ENCODE measurements at places on chromosomes 16 and 17.

- no peak for DNase-seq
Observed at GRCh38 chr16:86038926-86039310, 140.0 kb downstream of the IRF8 start.

DNA sequence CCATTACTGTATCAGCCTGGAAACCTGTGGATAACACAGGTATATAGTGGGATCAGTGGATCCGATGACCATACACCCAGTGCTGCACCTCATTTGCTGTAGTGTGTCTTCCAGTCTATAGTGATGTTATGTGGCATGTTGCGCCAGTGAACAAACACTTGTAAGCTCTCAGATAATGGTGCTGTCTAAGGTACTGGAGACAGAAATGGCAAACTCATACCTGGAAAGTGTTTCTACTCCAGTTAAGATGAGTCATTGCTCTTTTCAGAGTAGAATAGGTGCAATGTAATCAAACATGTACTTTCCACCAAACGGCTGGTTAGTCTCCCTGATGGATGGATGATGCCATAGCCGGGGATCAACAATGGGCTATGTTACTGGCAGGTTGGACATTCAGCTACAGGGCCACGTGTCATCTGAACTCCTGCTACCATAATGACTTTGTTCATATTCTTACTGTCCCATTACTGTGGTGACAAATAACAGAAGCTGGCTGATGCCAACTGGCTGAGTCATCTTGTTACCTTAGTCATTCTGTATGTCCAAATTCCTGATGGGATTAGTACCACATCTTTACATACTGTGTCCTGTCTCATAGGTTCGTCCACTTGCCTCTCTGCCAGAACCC, 6.3 kb downstream of the CCL11 start:
- no peak for DNase-seq

DNA sequence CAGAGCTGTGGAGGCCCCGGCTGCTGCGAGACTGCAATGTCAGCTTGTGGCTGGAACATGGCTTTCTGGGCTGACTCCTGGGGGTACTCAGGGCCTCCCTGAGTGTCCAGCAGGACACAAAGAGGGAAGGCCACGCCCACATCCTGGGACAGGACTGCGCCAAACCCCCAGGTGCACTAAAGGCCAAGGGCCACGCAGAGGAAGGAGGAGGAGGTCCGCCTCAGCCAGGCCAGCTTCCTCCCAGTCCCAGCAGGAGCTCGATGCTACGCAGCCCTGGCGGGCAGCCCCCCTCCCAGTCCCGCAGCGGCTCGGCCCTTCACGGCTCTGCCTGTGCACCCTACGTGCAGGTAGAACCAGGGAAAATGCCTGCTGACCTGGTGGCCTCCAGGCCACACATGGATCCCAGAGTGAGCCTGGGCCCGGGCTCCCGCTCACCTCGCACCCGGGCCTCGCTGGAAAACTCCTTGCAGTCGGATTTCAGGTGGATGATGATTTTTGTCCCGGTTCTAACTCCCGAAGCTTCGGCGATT, 21.2 kb downstream of the DNASE1 start:
- DNase-seq = no peak

DNA sequence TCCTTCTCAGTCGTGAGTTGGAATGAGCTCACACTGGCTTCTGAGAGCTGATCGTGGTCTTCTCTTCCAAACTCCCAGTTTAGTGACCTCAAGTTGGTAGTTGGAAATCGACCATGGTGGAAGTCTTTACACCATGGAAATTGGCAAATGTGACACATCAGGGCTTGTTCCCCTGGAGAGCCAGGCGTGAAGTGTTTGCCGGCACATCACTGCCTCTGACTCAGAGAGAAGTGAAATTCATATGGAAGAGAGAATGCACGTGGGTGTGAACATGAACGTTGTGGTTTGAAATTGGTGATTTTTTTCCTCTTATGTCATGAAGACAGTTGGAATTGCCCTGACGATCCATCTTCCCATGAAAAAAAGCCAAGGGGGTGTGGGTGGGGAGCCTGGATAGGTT, 47.4 kb downstream of the AXIN2 start:
- DNase-seq = no peak

DNA sequence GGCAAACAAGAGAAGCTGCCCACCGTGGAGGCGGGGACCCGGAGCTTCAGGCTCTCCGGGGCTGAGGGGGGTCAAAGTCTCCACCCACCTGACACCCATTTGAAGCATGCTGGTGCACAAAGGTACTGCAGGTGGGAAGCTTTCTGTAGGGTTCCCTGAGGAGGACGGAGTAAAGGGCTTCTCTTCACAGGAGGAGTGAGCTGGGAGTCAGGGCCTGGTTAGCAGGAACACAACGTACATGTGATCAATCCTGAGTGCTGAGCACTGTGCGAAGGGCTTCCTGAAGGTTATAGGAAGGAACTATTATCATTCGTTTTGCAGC, 252.9 kb upstream of the RPL38 start:
- no peak for DNase-seq

- peak; percentile 17 for DNase-seq
Observed at GRCh38 chr17:82583720-82584234, 64.2 kb downstream of the FOXK2 start.

DNA sequence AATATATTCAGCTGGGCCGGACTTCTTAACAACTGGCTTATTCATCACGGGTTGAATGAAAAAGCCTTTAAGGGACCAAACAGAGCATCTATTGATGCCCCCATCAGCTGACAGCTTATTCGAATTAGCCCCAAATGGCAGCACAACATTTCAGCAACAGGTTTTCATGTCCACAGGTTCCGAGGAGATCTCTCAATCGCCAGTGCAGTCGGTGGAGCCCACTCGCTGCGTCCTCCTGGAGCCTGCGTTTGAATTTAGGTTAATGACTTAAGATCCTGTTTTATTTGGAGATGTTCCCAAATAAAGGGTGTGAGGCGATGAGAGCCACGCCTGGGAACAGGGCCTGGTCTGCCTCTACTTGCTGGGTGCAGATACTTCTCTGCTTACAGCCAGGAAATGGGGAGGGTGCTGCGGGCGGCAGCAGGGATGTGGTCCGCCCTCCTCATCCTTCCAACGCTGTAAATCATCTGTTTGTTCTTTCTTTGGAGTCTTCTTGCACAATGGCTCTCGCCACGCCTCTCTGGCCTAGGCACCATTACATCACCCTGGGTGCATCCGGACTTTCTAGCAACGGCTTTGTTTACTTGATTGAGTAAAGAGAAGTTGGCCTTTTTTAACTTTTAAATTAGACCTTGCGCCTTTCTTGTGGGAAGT, 22.6 kb downstream of the NDE1 start:
- DNase-seq = peak; percentile 84

GRCh38 chr17:3697103-3697476, 1.1 kb upstream of the P2RX5 start:
- no peak for DNase-seq

GRCh38 chr17:12568358-12569251, 97.1 kb upstream of the MYOCD start:
- DNase-seq = no peak

DNA sequence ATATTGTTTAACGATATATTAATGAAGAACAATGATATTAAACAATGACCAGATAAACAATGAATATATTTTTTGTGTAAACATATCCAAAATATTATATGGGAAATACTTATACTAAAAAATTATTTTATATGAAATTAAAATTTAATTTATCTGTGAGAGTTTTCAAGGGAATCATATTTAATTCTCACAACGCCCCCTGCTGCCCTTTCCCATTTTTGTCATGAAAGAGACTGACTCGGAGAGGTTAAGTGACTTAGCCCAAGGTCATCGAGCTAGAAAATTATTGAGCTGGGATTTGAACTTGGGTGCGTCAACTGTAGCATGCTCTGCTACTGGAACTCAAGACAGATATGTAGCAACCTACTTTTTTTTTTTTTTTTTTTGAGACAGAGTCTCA, 7.2 kb upstream of the MYCBPAP start:
- no peak for DNase-seq

GRCh38 chr17:27244011-27244410, 49.9 kb upstream of the WSB1 start:
- peak; percentile 15 for DNase-seq

- DNase-seq = no peak
Observed at GRCh38 chr16:52068447-52069074, 478.4 kb downstream of the TOX3 start.

DNA sequence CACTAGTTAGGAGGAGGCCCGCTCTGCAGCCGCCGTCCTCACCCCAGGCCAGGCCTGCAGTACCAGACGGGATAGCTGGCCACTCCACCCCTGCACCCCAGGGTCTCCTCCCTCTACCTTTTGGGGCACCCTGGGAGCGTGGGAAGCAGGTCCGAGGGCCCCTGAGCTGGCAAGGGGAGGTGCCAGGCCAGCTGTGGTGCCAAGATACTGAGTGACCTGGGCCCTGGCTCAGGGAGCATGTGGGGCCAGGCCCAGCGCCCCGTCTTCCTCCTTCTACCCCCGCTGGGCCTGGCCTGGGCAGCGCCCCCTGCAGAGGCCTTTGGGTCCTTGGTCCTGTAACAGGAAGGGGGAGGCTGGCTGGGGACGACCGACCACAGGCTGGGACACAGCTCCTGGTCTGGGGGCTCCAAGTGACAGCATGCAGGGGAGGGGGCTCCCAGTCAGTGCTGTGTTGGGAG, 13.0 kb downstream of the PAM16 start:
- DNase-seq = no peak

GRCh38 chr17:27609611-27610303, 21.2 kb upstream of the LGALS9 start:
- no peak for DNase-seq

- DNase-seq = peak; percentile 64
Observed at GRCh38 chr16:67000384-67001351, 12.3 kb downstream of the CES4A start.

GRCh38 chr17:82236142-82236971, 7.5 kb downstream of the SLC16A3 start:
- peak; percentile 70 for DNase-seq

DNA sequence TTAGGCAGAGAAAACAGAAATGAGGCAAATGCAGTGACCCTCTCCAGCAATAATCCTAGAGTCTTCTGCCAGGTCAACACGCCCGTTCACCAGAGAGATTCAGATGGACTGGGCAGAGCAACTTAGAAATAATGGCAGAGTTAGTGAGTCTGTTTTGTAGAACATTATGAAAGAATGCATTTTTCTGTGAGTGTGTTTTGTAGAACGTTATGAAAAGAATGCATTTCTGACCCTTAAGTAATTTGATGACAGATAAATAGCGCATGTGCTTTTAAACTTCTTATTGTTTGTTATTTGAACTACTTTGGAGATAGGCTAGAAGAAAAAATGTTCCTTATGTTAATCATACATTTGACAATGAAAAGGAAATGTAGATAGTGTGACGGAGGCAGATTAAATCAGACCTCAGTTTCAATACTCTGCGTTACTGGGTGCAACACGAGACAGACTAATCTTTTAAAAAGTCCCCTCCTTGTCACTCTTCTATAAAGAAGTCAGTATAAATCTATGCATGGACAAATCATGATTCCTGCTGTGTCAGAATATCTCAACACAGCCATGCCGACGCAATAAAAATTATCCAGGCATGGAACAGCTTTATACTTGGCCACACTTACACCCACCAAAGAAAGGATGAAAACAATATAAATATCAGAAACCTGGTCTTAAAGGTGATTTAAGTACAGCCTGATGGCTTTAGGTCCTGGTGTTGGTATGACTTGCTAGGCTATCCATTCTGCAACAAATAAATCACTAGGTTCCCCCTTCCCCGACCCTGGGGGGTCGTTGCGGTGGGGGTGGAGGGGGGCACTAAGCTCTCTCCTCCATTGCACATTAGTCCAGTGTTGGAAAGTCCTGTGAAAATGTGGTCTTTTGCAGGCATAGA, 47.8 kb downstream of the MARCHF10 start:
- no peak for DNase-seq

DNA sequence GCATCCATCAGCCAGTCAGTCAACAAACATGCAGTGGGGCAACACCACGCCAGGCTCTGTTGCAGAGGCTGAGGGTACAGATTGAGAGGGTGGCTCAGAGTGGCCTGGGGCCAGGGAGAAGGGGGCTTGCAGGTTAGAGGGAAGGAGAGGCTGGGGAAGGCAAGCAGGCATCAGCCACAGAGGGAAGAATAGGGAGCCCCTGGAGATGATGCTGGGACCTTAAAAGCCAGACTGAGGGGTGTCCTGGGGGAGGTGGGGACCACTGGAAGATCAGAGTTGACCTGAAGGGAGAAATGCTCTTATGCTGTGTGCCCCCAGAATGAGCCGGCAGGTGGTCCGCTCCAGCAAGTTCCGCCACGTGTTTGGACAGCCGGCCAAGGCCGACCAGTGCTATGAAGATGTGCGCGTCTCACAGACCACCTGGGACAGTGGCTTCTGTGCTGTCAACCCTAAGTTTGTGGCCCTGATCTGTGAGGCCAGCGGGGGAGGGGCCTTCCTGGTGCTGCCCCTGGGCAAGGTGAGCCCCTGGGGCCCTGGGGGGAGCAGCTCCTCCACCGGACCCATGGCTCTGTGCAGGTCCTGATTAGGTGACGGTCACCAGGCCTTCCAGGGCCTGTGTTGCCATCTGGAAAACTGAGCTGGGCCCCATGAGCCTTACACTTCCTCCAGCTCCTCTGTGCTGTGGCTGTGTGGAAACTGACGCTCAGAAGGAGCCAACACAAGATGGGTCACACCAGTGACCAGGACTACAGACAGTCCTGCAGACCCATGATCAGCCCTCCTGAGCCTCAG, 1.7 kb downstream of the CORO1A start:
- DNase-seq = peak; percentile 7

DNA sequence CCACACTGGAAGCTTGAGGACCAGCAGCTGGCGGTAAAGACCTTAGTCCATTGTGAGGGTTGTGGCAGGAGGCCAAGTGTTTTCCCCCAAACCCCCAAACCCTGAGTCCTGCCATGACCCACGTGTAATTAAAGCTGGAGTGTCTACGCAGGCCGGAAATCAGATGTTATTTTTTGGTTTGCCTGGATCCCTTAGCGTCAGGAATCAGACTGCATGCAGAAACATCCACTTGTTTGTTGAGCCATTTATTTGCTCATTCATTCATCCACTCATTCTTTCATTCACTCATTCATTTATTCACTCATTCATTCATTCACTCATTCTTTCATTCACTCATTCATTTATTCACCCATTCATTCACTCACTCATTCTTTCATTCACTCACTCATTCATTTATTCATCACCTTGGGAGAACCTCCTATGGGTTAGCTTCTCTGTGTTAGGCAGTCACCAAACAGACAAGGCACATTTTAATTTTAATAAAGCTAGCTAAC, 313.1 kb downstream of the MAF start:
- no peak for DNase-seq

DNA sequence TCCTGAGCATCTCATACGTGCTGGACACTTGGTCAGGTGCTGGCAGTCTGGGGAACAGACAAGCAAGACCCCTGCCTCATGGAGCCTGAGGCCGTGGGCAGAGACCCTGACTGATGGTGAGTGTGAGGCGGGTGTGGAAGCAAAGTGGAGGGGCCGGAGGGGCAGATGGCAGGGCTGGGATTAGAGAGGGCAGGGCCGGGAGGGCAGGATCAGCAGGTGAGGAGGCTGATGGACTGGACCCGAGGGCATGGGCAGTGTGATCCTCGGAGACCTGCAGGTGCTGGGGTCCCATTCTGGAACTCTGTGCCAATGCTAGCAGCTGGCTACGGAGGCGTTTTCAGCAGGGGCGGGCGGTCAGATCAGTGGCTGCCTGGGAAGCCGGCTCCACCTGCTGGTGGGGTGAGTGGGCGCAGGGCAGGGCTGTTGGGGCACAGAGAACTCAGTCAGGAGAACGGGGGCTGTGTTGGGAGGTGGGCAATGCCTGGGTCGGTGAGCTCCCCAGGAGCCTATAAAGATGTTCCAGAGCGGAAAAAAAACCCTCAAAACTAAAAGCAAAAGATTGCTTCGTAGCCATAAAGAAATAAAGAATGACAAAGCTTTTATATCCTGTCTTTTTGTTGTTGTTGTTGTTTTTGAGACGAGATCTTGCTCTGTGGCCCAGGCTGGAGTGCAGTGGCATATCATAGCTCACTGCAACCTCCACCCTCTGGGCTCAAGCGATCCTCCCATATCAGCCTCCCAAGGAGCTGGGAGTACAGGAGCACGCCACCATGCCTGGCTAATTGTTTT, 8.9 kb upstream of the C16orf74 start:
- peak; percentile 51 for DNase-seq
